ENCODE measurements at places on chromosomes 13 and 19. TPM values are rescaled to one million over a fixed set of nuclear protein-coding genes. Genes with fewer than 3 reads are reported as not detected.

GRCh38 chr13:64579331-64579730 is 2650.8 kb downstream of the PCDH9 start:
- no peak for DNase-seq

GRCh38 chr13:113917594-113918371 is 53.9 kb upstream of the GAS6 start:
- no peak for DNase-seq

CBLC gene
- total RNA-seq = not detected

TRIP10 gene
- 50.5 TPM for total RNA-seq

DNA sequence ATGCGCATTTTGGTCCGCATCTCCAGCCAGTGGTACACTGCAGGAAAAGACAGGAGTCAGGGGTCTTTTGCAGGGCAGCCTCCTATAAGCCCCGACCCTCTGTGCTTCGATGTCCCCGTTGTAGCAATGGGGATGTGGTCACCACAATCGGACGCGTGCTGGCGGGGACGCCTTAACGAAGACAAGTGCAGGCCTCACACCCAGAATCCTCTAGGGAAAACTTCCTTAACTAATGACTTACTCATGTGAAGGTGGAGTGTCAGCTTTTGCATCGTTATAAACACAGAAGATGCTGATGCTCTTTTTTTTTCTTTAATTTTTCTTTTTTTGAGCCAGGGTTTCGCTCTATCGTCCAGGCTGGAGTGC is 22.1 kb downstream of the VASP start:
- no peak for DNase-seq

NCR1 gene
- total RNA-seq = not detected

ZIC5 gene
- total RNA-seq = 3.8 TPM

GRCh38 chr13:95535243-95535642 is 17.3 kb upstream of the CLDN10 start:
- DNase-seq = peak; percentile 90

GRCh38 chr13:98144801-98145350 is 2.0 kb downstream of the FARP1 start:
- peak; percentile 47 for DNase-seq

DNA sequence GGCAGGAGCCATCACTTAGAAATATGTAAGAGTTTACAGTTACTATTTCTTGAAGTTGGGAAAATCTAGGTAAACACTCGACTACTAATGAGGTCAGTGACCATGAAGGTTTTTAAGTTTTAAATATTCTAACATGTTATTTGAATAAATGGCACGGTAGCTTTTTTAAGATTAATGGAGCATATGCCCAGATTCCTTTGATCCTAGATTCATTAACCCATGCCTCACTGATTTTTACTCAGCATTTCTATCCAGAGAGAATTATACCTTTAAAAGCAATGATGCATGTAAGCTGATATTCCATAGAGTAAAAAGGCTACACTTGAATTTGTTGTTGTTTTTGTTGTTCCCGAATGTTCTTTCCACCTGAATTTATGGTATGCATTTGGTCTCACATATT is 541.4 kb downstream of the DACH1 start:
- DNase-seq = no peak

DNA sequence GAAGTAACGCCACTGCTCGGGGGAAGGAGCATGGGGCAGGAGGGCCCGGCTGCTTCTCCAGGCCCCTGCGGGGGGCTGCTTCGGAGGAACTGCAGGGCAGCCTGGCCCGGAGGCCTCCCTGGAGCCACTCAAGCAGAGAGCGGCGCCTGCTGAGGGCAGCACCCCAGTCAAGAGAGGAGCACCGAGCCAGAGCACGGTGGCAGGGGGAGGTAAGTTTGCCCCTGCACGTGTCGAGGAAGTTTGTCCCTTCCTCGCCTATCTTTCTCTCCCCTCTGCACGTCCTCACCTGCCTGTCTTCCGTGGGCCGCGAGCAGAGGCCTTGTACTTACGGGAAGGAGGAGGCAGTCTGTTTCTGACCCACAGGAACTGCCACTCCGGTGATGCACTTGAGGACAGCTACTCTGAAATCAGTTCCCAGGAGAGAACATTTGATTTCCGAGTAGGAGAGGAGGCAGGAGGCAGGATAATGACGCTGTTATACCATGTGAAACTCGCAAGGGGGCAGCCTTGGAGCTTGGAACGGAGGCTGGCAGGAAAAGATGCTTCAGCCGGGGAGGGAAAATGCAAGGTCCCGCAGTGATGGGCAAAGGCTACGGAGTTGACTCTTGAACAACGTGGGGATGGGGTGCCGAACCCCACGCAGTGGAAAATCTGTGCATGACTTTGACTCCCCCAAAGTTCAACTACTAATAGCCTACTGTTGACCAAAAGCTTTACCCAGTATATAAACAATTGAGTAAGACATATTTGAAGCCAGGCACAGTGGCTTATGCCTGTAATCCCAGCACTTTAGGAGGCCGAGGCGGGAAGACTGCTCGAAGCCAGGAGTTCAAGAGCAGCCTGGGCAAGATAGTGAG is 5.0 kb downstream of the FFAR1 start:
- DNase-seq = peak; percentile 72

CEACAM21 gene
- total RNA-seq = not detected

- peak; percentile 27 for DNase-seq
Observed at GRCh38 chr13:109156181-109156935, 526.9 kb downstream of the MYO16 start.

DNA sequence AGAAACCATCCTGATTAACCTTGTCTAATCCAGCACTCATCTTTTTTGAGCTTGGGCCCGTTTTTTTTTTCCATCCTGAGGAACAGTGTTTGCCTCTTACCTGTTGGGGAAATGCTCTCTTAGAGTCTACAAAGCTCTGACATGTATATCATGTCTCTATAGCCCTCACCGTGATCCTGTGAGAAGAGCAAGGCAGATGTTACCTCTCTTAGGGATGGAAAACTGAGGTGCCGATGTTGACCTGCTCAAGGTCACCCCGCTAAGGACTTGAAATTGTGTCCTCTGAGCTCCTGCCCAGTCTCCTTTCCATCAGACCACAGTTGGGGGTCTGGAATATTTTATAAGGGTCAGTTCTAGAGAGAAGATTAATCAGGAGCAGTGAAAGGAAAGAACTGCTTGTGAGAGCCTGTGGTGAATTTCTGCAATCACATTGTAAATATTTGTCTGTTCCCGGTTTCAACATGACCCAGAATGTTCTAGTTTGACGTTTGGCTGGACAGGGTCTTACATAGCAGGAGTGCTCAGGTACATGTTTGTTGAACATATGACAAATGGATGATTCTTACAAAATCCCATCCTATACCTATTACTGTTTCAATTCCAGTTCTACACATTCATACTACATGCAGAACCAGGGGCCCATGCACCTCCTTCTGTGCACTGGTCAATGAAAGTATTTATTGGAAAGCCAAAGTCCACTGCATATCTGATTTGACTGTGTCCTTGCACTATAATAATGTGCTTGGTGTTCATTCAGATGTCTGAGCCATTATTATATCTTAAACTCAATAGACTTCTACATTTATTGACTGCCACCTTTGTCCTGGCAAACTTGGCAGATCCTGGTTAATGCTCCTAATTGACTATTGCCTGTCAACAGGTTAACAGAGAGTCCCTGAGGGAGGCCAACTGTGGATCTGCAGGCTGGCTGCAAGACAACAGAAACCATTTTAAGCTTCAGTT is 12.1 kb downstream of the SLC25A15 start:
- no peak for DNase-seq

GRCh38 chr19:36579255-36579654 is 6.2 kb upstream of the ZNF529 start:
- DNase-seq = no peak

GRCh38 chr19:34228347-34228746 is 26.0 kb upstream of the GARRE1 start:
- DNase-seq = no peak

DNA sequence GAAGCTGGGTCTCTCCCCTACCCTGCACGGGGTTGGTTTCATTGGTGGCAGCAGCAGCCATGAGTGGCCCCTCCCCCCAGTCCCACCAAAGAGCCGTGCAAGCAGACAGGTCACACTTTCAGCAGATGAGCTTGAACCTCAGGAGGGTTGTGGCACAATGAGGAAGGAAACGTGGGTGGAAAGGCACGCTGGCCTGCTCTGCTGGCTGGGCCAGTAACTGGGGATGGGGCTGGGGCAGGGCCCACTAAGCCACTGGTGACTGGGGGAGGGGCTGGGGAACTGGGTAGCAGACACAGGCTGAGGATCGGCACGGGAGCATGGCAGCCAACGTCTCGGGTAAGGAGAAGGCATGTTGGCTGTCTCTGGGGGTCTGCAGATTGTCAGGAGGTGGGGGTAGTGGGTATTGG is at the start of gene P2RY11:
Gene P2RY11, plus strand, starts transcription at position 289 of the 407 bp plus-strand sequence. Its CDS starts 29 bp downstream, at position 318.
- no peak for DNase-seq

- peak; percentile 69 for DNase-seq
Observed at GRCh38 chr13:73303851-73304250, 245.0 kb downstream of the KLF5 start.

ZNF177 gene
- total RNA-seq = 0.17 TPM

DNA sequence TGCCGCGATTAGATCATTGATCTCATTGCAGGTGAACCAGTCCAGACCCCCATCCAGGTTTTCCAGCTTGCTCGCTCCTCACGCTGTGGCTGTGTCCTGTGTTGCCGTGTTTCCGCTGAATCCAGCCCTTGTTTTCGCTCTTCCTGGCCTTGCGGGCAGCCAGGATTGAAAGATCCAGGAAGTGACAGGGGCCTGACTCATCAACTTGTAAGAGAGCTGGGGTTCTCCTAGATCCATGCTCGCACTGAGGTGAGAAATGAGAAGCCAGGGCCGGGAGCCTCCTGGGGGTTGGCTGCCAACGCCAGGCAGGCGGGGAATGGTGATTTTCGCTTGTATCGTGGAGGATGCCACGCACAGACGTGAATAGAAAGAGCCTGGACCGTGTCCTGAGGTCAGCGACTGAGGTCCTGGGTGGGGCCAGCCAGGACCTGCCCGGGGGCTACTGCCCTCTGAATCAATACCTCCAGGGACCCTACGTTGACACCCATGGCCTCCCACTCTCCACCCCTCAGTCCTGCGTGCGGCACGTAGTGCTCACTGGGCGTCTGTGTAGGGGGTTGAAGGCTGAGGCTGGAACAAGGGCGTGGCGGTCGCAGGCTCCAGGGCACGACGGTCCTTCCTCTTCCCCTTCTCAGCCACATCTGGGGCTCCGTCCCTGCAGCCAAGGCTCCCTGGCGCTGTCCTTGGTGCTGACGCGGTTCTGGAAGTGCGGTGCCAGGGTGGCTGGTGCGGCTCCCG is 7.3 kb upstream of the PTPRH start:
- peak; percentile 96 for DNase-seq

DNA sequence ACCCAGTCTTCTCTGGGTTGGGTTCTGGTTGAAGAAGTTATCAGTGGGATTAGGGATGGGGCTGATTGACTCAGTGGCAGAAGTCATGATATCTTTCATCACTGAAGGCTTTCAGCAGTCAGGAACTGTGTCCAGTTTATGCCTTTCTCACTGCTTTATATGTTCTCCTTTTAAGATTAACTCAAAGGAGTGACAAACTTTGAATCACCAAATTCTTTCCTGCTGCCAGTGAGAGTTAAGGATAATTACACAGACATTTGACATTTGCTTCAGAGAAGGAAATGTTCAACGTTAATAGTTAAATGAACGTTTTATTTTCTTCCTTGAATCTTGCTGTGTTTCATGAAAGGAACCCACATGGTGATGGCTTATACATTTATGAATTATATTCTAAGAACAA is 41.0 kb upstream of the CNMD start:
- no peak for DNase-seq

- DNase-seq = no peak
Observed at GRCh38 chr19:33490041-33490451, 31.5 kb downstream of the PEPD start.

DNA sequence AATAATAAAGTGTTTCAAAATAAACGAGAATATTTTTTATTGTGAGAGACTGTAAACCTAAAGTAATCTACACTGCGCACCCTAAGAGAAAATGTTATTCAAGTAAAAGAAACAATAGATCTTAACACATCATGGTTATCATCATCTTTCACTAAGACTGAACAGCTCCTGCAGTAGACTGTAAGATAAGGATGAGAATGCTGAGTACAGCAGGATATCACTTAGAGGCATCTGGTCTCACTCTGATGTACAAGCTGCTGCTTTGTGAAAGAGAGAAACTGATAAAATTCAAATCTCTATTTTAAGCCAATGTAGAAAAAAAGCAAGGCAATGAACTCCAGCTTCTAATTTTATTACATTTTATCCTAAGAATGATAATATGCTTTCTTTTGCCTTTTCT is 261.7 kb upstream of the HTR2A start:
- no peak for DNase-seq

ELL gene
- total RNA-seq = 8.4 TPM

ZNF613 gene
- 0.78 TPM for total RNA-seq

TNPO2 gene
- 39.7 TPM for total RNA-seq

PSG2 gene
- not detected for total RNA-seq

GRCh38 chr19:42606660-42607351 is 12.1 kb upstream of the CEACAM8 start:
- DNase-seq = peak; percentile 55

DNA sequence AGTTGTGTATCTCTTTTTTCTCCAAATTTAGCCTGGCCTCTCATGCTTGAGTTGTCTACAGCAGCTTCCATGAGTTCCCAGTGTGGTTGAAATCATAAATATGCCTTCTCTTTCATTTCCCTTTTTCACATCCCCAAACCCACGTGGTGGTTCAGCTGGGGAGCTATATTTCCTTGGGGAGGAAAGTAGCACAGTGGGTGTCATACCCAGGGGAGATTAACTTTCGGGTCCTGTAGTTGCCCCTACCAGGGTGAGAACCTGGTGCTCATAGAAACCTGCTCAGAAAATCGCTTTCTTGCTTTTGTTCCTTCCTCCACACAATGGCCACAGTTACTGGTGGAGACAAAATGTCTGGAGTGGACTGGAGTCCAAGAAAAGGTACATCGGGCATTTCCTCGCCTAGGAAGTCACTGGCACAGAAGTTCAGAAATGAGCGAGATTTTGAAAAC is 7.0 kb upstream of the LILRA4 start:
- no peak for DNase-seq

ACP4 gene
- total RNA-seq = not detected

- DNase-seq = peak; percentile 21
Observed at GRCh38 chr13:77506874-77507273, 28.6 kb upstream of the SCEL start.

DNA sequence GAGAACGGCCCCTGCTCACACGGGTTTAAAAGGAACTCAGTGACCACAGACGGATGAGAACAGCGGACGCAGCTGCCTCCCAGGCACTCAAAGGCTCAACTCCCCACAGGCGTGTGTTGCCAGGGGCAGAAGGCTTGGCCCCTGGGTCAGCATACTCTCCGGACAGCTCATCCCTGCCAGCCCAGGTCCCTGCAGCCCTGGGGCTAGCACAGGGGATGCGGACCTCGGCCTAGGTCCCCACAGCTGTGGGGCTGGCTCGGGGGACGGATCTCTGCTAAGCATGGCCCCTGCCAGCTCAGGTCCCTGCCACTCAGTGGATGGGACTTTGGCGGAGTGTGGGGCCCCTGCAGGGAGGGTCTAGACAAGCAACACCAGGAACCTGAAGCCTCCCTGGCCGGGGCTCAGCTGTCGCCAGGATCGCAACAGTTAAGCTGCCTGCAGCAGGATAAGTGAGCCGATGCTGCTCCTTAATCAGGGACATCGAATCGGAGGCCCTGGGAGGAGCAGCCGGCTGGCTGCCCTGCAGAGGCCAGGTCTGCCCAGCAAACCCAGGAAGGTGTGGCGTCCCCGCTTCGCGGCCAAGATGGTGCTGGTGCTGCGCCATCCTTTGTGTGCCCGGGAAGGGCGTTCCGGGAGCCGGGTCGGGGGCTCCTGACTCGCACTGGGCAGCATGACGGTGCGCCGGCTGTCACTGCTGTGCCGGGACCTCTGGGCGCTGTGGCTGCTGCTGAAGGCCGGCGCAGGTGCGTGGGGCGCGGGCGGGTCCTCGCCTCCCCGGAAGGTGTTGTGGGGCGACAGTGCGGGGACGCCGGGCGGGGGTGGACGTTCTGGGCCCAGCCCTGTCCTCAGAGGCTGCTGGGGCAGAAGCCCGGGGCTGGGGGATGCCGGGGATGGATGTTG is 32.5 kb downstream of the MCF2L start:
- DNase-seq = no peak
